ENCODE measurements at places on chromosomes 1 and 21.

- DNase-seq = no peak
These were observed 98.2 kb downstream of the UCK2 start for GRCh38 chr1:165925498-165926079.

DNA sequence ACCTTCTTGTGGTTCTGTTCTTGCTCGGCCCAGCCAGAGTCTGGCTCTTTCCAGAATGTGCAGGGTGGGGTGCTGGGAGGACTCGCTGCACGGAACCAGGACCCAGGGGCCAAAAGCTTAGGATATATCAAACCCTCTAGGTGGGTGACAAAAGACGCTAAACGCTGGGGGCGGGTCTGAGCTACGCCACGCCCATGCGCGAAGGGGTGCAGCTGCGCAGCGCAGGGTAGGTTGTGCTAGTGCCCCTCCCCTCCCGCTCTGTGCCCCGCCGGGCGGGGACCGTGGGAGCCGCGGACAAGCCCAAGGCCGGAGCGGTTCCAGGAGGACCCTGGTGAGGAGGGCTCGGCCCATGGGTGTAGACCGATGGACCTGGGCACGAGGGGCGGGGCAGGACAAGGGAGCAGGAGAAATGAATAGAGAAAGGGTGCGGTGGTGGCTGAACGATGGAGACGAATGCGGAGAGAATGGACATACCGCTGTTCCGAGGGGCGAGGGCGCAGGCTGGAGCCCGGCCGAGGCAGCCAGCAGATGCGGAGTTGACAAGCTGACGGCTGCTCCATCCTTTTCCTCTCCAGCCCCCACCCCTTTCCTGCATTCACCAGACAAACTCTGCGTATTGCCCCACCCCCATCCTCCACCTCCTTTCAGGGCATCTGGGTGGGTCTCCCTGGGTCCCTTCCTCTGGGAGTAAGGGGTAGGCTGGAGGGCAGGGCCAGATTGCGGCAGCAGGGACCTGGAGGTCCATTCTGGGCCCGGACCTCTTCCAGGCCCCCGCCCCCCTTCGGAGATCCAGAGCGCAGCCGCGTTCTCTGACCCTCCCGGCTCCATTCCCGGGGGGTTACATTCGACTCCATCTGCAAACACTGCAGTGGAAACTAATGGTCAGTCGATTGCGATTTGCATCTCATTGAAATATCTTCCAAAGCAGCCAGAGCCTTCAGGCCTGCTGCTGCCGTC lies at the start of gene RUSC1:
Gene RUSC1 (plus strand): TSS at position 234 of the 957 bp plus-strand sequence. CDS start 880 bp downstream, outside the sequence.
- no peak for DNase-seq

DNA sequence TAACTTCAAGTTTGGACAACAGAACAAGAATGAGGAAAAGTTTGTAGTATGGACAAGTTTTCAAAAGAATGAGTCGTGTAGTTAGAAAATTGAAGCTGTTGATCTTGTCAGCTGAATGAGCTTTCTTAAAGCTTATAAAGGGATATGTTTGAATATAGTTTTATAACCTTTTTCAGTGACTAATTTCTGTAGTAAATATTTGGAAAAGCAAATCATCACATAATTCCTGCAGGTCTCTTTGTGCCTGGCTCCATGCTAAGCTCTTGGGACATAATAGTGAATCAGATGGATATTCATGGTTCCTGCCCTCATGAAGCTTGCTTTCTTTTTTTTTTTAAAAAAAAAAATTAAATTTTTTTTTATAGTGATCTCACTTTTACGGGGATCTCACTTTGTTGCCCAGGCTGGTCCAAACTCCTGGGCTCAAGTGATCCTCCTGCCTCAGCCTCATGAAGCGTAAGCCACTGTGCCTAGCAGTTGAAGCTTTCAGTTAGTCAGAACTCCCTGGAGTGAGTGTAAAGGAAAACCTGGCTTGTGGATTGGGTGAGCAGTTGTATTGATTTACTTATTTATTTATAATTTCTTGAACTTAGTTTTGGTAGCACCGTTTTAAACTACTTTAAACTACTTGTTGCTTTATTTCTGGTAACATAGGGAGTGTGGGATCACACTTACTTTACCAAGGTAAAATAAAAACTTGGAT lies 15.5 kb downstream of the DYRK1A start:
- DNase-seq = no peak

DNA sequence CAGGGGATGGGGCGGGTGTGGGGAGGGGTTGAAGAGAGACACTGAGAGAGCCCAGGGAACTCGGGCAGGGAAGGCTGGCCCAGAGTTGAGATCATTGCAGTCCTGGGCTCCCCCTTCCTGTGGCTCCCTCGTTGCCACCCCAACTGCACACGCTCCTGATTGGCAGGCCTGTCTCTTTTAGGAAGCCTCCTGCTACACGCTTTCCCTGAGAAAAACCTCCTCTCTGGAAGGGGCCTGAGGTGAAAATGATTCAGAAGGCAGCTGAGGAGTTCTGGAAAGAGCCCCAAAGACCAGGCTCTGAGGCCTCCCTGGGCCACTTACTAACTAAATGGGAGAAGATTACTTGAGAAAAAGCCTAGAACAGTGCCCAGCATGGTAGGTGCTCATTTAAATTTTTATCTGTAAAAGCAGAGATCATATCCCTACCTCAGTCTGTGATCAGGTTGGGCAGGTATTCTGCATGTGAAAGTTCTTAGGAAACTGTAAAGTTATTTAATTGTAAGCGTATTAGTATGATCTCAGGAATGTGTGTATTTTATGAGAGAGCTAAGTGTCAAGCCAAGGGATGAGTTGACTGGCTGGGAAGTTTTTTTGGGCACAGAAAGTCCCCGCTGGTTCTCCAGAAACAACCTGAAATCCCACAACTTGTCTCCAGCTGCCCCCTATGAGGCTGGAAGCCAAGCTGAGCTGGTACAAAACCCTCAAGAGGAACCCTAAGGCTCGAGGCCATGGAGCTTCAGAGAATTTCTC lies 65.2 kb upstream of the EPS8L3 start:
- DNase-seq = no peak

Measured in Jurkat, Clone E6-1 (cell line).